ENCODE measurements at places on chromosomes 16 and 17. TPM values are rescaled to one million over a fixed set of nuclear protein-coding genes. Genes with fewer than 3 reads are reported as not detected.

GRCh38 chr16:66395806-66396555, 29.5 kb downstream of the CDH5 start:
- DNase-seq = no peak

GRCh38 chr17:59423903-59424302, 92.4 kb downstream of the YPEL2 start:
- no peak for DNase-seq

RAB11FIP4 gene
- 38.0 TPM for total RNA-seq

DNA sequence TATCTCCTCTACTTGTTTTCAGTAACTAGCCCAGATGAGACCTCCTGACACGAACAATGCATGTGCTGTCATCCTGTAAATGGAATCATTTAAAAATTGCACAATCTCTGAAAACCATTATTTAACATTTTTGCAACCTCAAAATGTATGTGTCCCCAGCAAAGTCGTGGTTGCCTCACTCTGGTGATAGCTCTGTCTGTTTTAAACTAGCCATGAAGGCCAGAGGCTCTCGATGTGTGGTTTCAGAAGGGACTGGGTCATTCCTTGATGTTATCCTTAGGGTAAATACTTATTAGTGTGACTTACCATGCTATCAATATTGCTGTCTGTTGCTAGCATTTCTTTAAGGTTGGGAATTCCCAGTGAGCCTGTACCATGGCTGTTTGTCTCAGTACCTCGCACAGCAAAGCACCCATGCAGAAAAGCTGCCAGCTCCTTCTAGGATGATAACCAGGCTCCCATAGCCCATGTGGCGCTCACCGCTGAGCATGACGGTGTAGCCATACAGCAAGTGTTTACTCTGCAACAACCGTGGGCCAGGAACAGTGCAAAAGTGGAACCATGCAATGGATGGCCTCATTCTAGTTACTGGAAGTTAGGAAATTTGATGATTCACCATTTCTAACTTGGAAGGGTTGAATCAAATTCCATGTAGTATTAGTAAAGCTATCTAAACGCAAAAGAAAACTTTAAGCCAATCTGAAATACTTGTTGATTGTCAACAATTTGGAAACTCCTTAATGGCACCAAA, 2.9 kb upstream of the PGS1 start:
- DNase-seq = no peak

DNA sequence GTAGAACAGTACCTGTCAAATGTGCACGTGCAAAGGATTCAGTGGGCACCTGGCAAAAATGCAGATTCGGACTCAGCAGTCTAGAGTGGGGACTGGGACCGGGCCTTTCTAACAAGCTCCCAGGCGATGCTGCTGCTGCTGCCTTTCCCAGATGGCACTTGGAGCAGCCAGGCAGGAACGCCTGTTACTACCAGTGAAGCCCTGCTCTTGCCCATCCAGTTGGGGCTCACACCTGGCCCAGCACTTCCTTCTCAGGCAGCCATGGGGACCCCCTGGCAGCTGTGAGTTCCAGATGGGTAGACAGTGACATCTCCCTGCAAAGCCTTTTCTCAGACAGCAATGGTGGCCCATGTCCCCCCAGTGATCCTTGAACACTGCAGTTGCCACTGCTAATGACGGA, 30.4 kb downstream of the KDM8 start:
- DNase-seq = no peak

LDAF1 gene
- 12.8 TPM for total RNA-seq

- DNase-seq = no peak
Observed at GRCh38 chr17:63960430-63960829, 12.3 kb downstream of the SCN4A start.

- DNase-seq = no peak
Observed at GRCh38 chr17:58788199-58788598, 32.5 kb downstream of the PPM1E start.

DHRS7C gene
- total RNA-seq = not detected

- DNase-seq = peak; percentile 48
Observed at GRCh38 chr17:83124871-83125514, 45.6 kb downstream of the METRNL start.

- DNase-seq = no peak
Observed at GRCh38 chr17:80675438-80676095, 130.9 kb downstream of the RPTOR start.

- DNase-seq = peak; percentile 48
Observed at GRCh38 chr17:72618001-72618509, 474.4 kb downstream of the SLC39A11 start.

DNA sequence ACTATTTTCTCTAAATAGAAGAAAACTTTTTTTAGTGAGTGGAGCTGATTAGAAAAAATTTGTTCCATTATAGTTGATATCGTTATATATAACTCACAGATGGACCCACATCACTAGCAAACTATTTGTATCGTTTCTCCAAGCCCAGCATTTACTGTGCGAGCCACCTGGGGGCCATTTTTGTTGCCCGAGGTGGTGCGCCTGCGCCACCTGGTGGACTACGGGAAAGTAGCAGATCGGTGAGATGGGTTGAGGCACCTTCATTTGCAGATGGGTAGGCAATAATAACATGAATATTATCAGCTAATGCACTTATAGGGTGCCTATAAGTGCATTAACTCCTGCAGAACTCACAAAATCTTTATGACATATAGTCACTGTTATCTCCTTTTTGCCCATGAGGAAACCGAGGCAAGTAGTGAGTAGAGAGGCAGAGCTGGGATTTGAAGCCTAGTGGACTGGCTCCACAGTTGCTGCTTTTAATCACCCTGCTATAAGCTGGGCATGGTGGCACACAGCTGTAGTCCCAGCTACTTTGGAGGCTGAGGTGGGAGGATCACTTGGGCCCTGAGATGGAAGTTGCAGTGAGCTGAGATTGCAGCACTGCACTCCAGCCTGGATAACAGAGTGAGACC, 23.2 kb upstream of the NTN1 start:
- DNase-seq = peak; percentile 85

GRCh38 chr16:26688105-26688504, 378.6 kb upstream of the C16orf82 start:
- DNase-seq = no peak

OR2C1 gene
- total RNA-seq = not detected

BAIAP3 gene
- total RNA-seq = 0.24 TPM

DNAJA3 gene
- 55.1 TPM for total RNA-seq

SLC13A2 gene
- total RNA-seq = not detected

NOTUM gene
- 0.29 TPM for total RNA-seq

DNA sequence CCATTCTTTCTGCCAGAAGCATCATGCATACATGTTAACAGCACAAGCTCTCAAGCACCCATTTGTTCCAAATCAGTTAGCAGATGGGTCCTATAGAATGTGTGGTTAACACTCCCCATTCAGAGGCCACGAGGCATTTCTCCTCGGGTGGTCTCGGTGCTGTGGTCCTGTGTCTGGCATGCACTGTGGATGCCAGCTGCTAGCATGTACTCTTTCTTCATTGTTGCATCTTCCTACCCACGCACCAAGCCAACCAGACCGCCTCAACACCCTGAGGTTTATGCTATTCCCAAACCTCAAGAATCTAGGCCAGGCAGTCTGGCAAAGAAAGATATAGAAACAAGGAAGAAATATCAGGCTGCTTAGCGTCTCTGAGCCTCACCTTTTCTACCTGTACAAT, 27.8 kb upstream of the MRTFB start:
- no peak for DNase-seq

DNA sequence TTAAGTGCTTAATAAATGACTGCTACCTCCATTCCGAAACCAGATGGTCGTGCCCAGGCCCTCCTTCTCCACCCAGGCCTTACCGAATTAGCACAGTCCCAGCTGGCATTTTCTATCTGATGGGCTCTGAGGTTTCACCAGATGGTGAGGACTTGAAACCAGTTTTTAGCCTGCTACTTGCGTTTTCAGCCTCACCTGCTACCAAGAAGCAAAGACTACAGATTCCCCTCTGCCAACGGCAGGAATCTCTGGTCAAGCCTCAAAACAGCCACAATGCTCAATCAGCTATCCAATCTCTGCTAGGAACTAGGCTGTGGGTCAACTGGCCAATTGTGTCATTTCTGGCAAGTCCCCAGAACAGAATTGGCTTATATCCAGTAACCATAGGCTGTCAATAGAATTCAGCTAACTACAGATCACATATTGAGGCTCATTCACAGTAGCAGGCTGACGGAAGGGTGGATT, 11.7 kb downstream of the PECAM1 start:
- DNase-seq = no peak

- no peak for DNase-seq
Observed at GRCh38 chr17:17034496-17035075, 7.7 kb upstream of the MPRIP start.

GRCh38 chr16:67284699-67285646, 5.6 kb downstream of the PLEKHG4 start:
- DNase-seq = no peak

PRR29 gene
- 0.97 TPM for total RNA-seq

GRCh38 chr16:89695875-89696669, 5.4 kb downstream of the SPATA2L start:
- DNase-seq = no peak

GCGR gene
- not detected for total RNA-seq

DNA sequence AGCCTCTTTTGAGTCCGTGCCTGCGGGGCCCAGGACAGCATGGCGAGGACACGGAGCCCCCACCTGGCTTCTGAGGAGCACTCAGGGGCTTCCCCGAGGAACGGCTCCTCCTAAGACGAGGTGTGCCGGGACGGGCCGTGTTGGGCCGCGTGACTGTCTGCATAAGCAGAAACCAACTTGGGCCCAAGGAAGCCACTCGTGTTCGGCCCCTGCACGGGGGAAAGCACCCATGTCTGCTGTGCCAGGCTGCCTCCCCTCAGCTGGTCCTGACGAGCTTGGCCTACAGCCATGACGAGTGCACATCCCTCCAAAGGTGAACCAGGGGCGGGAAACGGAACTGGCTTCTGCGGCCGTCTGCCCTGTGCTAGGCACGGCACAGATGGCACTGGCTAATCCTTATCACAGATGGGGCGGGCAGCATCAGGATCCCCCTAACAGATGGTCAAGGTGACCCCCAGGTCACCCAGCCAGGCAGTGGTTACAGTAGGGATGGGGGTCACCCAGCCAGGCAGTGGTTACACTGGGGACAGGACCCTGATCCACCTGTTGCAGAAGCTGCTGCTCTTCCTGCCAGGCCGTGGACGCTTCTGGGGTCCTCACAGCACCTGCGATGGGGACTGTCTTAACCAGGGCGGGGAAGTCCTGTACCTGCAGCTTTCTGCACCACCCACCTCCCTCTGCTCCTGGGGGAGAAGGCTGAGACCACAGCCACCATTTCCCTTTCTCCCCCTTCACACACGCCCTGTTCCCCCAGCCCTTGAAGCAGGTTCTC, 25.6 kb downstream of the MRM3 start:
- DNase-seq = no peak

DNA sequence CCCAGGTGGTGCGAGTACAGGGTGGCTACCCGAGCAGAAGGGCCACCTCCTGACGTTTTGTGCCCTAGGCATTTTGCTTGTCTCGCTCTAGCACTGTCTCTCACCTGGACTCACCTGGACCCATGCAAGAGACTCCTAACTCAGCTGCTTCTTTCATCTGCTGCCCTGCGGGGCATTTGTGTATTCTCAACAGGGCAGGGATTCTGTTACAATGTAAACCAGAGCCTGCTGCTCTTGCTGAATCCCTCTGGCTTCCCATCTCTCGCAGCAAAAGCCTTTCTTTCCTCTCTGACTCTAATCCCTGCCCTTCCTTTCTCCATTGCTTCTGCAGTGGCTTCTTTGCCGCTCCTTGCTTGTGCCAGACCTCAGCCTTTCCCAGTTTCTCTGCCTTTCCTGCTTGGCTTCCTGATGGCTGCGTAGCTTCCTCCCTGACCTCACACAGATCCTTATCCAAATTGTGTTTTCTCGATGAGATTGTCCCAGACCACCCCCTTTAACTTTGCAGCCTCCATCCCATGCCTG, 10.2 kb downstream of the ARSG start:
- no peak for DNase-seq

GRCh38 chr17:49157784-49158183, 25.2 kb downstream of the B4GALNT2 start:
- no peak for DNase-seq

DNA sequence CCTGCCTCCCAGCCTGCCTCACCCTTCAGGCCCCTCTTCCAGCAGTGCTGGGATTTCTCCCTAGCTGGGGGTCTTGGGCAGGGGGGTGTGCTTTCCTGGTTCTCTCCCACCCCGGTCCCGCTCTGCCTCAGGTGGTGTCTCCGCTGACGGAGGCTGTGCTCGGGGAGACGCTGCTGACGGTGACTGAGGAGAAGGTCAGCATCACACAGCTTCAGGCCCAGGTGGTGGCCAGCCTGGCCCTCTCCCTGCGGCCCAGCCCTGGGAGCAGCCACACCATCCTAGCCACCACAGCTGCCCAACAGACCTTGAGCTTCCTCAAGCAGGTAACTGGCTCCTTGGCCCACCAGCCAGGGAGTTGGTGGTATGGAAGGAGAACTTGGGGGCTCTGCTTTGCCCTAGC, 56.5 kb downstream of the TMEM132E start:
- no peak for DNase-seq

GRCh38 chr17:11935734-11936406, 61.4 kb downstream of the ZNF18 start:
- DNase-seq = peak; percentile 31

DNA sequence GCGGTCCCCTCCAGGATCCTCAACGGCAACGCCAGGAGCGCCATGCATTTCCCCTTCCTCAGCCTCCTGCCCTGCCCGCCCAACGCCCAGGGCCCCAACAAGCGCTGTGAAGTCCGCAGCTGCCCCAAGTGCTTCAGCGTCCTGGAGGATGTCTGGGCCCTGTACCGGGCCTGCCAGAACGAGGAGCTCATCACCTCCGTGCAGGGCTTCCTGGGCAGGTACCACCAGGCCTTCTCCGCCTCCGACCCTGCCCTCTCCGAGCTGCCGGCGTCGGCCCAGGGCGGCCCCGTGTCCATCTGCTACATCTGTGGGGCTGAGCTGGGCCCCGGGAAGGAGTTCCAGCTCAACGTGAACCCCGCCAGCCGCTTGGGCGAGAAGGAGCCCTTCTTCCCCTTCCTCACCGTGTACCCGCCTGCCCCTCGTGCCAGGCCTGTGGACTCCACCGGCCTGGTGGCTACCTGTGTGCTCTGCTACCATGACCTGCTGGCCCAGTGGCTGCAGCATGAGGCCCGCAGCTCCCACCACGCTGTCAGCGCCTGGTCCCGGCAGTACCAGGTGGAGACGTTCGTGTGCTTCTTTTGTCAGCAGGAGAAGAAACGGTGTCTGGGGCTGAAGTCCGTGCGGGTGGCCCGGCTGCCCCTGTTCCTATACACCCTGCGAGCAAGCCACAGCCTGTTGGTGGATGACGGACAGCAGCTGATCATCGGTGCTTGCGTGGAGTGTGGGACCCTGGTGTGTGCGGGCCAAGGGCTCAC, 58.9 kb upstream of the CIBAR2 start:
- DNase-seq = no peak

DNA sequence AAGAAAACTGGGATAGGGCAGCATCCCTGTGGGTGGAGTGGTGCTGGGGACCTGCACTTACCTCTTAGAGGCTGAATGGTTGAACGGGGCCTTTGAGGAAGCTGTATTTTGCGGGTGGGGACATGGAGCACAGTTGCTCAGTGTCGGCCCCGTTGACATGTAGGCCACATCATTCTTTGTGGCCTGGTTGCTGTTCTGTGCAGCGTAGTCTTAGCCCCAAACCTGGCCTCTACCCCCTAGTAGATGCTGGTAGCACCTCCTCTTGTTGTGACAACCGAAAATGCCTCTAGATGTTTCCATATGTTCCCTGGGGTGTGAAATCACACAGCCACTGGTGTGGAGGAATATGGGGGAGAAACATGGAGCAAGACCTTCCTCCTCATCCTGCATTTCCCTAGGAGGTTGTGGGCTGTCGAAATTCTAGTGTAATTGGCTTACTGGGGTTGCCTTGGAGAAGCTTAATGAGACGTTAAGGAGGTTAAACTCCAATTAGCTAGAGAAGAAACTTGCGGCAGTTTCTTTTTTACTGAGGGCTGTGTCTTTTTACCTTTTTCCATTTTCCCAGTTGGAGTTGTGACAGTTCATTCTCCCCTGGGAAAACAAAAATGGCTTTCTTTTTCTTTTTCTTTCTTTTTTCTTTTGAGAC, 9.4 kb downstream of the ABCC1 start:
- DNase-seq = no peak

Measured in activated CD8-positive, alpha-beta T cell treated with anti-CD3 and anti-CD28 coated beads, Interleukin-2, amount 10 ng/mL, durations not matched to agents 7 days and 5 days (primary cell).